Spinal cord (tissue), 10 donors: ENCODE measurements at places on chromosomes 7 and 10. TPM values are rescaled to one million over a fixed set of nuclear protein-coding genes. Genes with fewer than 3 reads are reported as not detected.

Gene MRLN
- 25.0 TPM for total RNA-seq

GRCh38 chr7:133021196-133021595 is 60.7 kb downstream of the CHCHD3 start:
- no peak for DNase-seq

DNA sequence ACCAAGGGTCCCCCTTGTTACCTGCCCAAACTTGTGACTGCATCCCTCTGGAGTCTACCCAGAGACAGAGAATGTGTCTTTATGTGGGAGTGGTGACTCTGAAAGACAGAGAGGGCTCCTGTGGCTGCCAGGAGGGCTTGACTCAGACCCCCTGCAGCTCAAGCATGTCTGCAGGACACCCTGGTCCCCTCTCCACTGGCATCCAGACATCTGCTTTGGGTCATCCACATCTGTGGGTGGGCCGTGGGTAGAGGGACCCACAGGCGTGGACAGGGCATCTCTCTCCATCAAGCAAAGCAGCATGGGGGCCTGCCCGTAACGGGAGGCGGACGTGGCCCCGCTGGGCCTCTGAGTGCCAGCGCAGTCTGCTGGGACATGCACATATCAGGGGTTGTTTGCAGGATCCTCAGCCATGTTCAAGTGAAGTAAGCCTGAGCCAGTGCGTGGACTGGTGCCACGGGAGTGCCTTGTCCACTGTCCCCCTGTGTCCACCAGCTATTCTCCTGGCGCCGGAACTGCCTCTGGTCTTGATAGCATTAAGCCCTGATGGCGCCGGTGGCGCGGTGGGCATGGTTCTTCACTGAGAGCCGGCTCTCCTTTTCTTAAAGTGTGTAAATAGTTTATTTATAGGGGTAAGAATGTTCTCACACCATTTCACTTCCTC is 19.4 kb upstream of the SH2D4B start:
- no peak for DNase-seq

DNA sequence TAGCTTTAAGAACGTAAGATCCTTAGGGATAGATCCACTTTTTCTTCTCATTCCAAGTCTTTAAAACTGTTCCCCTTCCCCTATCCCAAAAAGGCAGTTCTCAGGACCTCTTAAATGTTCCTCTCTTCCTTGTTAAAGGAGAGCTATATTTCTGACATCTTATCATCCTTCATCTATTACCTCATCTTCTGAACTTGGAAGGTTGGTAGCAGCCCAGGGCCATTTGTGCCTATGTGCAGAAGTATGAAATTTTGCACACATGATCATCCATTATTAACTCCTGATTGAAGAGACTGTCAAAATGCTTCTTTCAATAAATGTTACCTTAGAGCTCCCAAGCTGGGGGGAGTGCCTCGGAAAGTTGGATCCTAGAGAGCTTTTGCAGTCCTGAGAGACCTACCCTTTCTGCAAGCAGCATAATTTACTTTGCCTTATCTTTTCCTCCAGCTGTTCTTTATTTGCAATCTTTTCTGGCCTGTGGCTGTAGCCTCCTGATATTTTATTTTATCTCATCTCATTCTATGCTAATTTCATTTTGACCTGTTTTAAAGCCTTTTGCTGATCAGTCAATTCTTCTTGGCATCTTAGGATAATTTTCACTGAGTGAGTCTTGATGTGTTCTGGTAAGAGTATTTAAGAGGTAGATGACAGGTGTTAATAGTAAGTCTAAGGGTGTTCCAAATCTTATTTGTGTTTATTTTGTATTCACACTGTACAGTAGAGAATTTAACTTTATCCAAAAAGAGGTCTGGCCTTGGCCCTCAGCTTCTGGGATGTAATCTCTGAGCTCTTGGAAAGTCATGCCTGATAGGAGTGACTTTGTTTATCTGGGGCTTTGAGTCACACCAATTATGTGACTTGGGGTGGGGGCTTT is 135.0 kb upstream of the PDLIM1 start:
- no peak for DNase-seq

Gene DPP6
- 60.7 TPM for total RNA-seq

Gene NUDT13
- total RNA-seq: 2.4 TPM

Gene GTPBP4
- total RNA-seq: 31.9 TPM

Gene SKIDA1
- total RNA-seq: 6.1 TPM

Gene FAM131B
- total RNA-seq: 26.7 TPM

GRCh38 chr7:36301914-36302771 is 87.5 kb upstream of the ANLN start:
- no peak for DNase-seq
